Femur (tissue), 1 donor: ENCODE measurements at places on chromosomes 6 and 20.

GRCh38 chr20:58655328-58656107 lies 4.4 kb downstream of the STX16 start:
- no peak for DNase-seq

DNA sequence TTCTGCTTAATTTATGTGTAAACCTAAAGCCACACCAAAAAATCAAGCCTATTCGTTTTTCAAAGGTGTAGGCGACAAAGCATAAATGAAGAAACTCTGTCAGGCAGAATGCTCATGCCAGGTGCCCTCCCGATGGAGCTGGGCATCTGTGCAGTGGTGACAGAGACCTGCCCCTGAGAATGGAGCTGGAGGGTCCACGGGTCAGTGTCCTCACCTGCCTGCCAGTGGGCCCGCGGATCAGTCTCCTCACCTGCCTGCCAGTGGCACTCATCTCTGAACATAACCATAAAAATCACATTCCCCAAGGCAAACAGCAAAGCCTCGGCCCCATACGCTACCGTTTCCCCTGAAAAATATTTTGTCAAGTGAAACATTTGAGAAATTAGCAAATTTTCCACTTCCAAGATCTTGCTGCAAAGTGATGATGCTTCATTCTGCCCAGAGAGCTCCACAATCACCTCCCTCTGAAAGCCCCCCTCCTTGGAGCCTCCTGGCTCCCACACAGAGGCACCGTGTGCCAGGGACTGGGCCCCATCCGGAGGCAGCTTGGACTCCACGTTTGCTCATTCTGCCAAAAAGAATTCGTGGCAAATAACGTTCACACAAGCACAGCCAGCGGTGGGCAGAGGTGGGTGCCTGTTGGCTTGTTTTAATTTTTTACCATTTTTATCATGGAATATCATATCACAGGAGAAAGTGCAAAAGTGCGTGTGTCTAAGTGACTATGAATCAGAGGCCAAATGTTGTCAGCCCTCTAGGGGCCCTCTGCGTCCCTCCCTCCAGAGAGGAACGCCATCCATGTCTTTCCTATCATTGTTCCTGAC lies 88.8 kb downstream of the YTHDF1 start:
- peak; percentile 9 for DNase-seq

DNA sequence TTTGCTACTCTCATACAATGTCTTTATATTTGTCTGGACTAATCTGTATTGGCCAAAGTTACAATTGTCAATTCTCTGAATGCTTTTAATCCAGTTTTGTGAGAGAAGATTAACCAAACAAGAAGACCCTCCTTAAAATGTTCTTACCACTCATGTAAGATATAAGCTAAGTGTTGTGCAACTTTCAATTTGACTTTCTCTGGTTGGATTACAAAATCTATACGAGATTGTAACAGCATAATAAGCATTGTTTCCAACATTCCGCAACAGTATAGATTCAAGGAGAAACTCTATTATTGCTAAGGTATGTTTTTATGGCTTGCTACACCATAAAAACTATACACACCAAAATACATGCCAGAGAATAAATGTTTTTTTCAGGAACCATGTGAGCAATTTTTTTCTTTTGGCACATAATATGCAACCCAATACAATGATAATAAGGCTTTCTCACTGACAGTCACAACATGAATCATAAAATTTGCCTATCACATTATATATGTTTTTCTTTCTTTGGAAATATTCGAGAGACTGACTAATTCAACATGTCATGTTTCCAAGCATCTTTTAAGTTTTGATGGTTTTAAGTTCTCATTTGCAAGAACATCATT lies 12.2 kb upstream of the TRPC4AP start:
- no peak for DNase-seq

DNA sequence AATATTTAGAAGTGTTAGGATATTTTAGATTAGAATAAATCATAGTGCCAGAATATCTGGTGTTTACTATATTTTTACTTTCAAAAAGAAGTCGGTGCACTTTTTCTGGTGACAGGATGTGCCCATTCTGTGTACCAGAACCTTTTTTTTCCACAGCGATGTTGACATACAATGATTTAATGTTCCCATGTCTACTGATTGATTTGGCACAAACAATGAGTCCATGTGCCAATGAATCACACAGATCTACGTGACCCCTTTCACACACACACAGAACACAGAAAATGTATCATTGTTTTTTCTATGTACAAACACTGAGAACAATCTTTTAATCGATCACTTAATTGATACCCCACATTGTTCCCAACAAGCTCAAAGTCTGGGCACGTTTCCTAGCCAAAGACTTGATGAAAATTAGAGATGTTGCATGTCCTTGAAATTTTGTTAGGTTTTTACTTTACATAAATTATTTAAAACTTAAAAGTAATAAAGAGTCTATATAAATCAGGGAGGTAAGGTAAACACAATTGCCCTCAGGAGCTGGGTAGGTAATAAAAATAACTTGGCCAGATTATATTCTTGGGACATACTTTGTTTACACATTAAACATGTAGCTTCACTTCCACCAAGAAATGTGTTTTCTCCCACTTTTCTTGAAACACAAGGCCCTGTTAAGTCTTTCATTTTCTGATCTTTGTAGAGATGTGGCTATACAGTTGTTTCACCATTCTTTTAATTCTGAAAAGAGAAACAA lies 36.4 kb upstream of the SOX4 start:
- DNase-seq: no peak

DNA sequence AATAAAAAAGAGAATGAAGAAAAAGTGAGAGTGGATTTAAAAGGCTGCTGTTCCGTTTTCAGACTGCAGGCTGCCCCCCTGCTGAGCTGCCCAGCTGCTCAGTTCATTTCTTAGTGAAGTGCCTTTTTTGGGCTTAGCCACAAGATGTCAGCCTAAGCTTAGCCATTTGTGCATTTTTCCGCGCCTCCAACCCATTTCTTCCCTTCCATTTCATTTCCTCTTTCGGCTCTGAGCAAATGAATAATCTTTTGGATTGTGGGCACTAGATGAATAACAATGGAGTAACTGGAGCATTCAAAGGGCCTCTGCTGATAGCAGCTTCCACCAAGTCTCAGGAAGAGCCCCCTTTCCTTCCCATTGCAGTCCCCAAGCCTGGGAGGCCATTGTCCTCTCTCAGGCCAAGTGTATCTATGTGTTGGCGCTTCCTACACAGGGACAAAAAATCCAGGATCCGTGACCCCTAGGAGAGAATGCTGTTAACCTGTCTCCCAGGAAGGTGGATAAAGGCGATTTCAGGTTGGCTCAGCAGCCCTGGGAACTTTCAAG lies 83.5 kb upstream of the SPTLC3 start:
- peak; percentile 77 for DNase-seq

DNA sequence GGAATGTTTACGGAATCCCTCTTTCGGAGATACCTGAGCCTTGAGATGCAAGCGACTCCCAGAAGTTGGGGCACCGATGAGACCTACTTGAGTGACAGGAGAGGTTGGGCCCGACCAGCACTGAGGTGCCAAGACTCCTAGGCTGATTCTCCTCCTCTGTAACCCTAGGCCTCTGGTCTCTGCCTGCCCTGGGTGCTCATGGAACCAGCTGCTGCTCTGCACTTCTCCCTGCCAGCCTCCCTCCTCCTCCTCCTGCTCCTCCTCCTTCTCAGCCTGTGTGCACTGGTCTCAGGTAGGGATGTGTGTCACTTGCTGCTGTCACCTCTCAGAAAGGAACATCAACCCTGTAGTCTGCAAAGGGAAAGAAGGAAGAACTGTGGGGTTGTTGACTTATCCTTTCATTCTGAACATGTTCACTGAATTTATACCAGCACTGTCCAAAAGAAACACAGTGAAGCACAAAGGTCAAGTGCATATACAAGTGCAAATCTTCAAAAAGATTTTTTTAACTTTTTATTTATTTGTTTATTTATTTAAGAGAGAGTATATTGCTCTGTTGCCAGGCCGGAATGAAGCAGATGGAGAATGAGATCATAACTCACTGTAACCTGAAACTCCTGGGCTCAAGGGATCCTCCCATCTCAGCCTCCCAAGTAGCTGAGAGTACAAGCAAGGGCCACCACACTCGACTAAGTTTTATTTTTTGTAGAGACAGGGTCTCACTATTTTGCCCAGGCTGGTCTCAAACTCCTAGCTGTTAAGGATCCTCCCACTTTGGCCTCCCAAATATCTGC lies 913 bp downstream of the BTN2A2 start:
- DNase-seq: peak; percentile 32
